ENCODE measurements at places on chromosomes 2 and 18.

- DNase-seq = no peak
Measured at GRCh38 chr18:32734442-32734841, 38.4 kb downstream of the KLHL14 start.

DNA sequence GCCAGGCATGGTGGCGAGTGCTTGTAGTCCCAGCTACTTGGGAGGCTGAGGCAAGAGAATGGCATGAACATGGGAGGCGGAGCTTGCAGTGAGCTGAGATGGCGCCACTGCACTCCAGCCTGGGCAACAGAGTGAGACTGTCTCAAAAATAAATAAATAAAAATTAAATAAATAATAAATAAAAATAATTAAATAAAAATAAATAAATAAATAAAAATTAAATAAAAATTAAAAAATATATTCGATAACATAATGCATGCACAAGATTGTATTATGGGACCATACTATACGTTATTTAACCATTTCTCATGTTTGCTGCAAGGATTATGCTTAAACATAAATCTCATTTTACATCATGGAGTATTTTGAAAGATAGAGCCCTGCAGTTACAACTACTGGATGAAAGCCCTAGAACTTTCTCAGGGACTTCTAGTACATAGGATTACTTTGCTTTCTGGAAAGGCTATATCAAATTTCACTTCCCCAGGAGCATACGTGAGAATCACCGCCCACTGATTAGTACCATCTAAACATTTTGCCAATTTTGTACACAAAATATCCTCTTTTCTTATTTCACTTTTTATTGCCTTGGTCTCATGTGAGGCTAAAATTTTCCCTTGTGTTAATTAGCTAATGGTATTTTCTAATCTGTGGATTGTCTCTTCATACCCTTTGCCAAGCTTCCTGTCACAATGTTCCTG, 234.3 kb upstream of the LYPD1 start:
- no peak for DNase-seq

- DNase-seq = no peak
Measured at GRCh38 chr2:50720697-50721315, 311.1 kb downstream of the NRXN1 start.

- no peak for DNase-seq
Measured at GRCh38 chr2:73031725-73032701, 39.5 kb downstream of the SFXN5 start.

GRCh38 chr2:24459224-24460161, 31.6 kb upstream of the NCOA1 start:
- DNase-seq = no peak

- no peak for DNase-seq
Measured at GRCh38 chr2:86704459-86704971, 15.6 kb upstream of the RMND5A start.

- no peak for DNase-seq
Measured at GRCh38 chr2:67938053-67938452, 124.8 kb downstream of the C1D start.

DNA sequence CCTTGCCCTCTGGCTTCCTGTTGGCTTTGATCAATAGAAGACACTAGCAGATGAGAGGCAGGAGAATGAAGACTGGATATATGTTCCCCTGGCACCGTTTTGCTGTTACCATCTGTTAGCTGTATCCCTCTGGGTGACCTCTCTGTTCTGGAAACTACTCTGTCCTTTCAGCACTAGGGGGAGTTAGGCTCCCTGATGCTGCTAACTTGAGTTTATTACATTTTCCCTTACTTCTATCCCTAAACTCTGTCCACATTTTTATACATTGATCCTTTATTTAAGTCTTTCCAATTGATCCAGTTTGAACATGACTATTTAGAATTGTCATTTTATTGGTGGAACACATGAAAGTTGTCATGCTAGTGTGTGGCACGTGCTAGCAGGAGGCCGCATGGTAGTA, 1014.3 kb upstream of the CDH2 start:
- no peak for DNase-seq

DNA sequence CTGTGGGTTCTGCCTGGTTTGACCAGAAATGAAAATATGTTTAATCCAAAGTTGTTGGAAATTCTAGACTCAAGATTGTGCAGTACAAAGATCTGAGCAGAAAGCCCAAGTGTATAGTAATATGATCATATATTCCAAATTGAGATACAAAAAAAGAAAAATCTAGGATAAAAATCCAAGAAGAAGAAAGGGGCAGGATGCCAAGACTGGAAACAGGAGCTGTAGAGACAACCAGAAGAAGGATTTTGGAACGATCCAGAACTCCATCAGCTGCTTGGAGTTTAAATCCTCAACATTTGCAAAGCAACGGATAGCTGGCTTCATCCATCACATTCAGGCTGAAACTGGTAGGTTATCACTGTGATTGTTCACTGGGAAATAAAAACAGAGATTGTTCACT, 333.6 kb upstream of the UBE2E3 start:
- DNase-seq = no peak

DNA sequence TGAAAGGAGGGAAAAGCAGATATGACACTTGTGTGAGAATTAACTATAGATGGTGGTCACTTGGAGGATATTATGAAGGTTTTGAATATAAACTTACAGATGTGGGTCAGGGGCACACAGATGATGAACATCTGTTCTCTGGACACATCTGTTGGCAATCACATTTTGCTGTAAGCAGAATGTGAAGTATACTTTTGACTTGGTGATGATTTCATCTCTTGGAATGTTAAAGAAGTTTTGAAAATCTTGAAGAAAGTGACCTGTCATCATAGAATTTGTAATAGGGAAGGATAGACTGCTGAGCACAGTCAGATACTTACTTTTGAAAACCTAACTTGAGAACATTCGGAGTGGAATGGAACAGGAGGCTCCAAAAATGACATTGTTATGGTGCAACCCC, 40.2 kb downstream of the PIKFYVE start:
- DNase-seq = no peak

GRCh38 chr2:201327678-201328077, 29.5 kb downstream of the FLACC1 start:
- no peak for DNase-seq

DNA sequence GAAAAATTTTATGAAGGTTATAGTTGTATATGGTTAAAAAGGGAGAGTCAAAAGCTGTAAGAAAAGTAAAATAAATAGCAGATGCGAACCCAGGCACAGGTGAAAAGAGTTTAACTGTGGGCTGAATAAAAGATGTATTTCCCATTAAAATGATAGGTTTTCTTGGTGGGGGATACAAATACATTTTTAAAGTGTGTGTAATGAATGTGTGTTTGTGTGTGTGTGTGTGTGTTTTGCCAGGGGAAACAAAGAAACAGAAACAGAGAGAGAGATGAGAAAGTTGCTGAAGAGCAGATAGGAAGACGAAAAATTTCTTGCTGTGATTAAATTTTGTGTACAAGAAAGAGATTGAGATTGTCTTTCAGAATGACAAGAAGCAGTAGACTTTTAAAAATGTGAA, 12.1 kb downstream of the TFPI start:
- no peak for DNase-seq

- no peak for DNase-seq
Measured at GRCh38 chr18:77899972-77900754, 650.5 kb downstream of the GALR1 start.

GRCh38 chr2:75226617-75227016, 27.3 kb upstream of the TACR1 start:
- DNase-seq = no peak

GRCh38 chr2:180075870-180076269, 68.8 kb upstream of the CWC22 start:
- no peak for DNase-seq

- DNase-seq = no peak
Measured at GRCh38 chr2:68789603-68790002, 55.0 kb downstream of the ARHGAP25 start.

GRCh38 chr2:206064077-206064476, 21.9 kb downstream of the INO80D start:
- no peak for DNase-seq

GRCh38 chr18:33369711-33370449, 70.6 kb downstream of the CCDC178 start:
- no peak for DNase-seq

DNA sequence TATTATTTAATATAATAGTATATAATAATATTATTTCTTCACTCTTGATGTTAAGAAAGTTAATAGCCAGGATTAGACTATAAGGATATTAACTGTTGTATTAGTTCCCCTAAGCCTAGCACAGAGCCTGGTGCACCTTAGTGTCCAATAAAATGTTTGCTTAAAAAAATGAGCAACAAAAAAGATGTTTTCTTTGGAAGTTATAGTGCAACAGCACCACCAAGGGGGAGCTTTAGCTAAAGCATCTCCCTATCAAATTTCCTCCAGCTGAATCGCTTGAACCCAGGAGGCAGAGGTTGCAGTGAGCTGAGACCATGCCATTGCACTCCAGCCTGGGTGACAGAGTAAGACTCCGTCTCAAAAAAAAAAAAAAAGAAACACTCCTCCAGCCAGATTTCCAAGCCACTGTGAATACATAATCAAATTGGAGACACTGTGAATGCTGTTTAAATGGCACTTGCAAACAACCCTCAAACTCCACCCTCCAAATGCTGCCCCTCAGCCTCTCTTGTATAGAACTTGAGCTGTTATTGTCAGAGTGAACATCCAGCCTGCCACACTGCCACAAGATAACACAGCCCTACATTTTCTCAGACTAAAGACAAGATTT, 221.9 kb downstream of the DYM start:
- DNase-seq = no peak

DNA sequence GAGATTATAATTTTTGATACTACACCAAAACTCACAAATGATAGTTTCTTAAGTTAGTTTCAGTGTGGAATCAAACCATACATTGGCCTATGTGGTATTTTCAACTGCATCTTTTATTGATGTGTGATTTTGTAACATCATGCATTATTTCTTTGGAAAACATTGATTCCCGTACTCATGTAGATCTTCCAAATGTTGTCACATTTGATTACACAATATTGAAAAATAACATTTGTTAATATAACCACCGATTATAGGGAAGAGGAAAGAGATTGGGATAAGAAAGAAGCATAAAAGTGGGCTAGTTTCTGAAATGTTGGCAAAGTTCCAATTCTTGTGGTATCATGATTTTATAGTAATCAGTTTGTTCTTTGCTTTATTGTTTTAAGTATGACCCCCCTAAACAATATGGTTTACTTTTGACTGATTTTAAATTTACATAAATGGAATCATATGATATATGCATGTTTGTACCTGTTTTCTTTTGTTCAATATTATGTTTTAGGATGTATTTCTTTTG, 117.2 kb upstream of the OTX1 start:
- no peak for DNase-seq

DNA sequence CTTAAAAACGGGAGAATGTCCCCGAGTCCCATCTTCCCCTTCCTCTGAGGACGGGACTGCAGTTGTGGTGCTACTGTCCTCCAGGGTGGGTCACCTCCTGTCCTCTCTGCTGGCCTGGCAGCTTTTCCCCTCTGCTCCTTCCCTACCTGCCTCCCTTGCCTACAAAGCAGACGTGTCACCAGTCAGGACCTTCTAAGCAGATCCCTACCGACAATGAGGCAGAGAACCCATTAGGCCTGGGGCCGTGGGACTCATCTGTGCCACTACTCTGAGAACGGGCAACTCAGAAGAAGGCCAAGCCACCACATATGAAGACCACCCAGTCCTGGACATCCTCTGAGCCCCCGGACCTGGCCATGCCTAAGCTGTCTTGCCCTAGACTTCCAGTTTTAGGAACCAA, 103.0 kb upstream of the TEX51 start:
- no peak for DNase-seq

DNA sequence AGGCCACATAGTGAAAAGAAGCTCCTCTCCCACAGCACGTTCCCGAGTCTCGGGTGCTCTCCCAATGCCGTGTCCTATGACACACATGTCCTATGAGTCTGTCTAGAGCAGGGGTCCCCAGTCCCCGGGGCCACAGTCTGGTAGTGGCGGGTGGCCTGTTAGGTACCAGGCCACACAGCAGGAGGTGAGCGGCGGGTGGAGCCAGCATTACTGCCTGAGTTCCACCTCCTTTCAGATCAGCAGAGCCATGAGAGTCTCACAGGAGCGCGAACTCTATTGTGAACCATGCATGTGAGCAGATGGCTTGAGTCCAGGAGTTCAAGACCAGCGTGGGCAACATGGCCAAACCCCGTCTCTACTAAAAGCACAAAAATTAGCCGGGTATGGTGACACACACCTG, 112.6 kb downstream of the ZBTB7C start:
- no peak for DNase-seq

Measured in stimulated activated CD4-positive, alpha-beta T cell treated with anti-CD3 and anti-CD28 coated beads, Interleukin-1b, Interleukin-23, amount 100 ng/mL, for 1 hour (primary cell).